Stimulated activated CD4-positive, alpha-beta T cell treated with anti-CD3 and anti-CD28 coated beads, Interleukin-1b, Interleukin-23, amount 100 ng/mL, for 4 hours (primary cell): ENCODE measurements at places on chromosomes 7 and 10.

GRCh38 chr10:9209105-9209798, 1154.8 kb downstream of the GATA3 start:
- peak; percentile 73 for DNase-seq

DNA sequence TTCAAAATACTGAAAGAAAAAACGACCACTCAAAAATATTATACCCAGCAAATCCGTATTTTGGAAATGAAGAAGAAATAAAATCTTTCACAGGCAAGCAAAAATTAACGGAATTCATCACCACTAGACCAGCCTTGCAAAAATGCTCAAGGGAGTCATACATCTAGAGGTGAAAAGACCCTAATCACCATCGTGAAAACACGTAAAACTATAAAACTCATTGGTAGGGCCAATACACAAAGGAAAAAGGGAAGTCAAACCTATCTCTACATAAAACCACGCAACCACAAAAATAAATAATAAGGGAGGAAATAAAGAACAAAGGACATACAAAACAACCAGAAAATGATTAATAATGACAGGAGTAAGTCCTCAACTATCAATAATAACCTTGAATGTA, 6.6 kb upstream of the AKR1B1 start:
- no peak for DNase-seq

GRCh38 chr7:101816595-101817470, 593 bp upstream of the CUX1 start:
- peak; percentile 27 for DNase-seq

DNA sequence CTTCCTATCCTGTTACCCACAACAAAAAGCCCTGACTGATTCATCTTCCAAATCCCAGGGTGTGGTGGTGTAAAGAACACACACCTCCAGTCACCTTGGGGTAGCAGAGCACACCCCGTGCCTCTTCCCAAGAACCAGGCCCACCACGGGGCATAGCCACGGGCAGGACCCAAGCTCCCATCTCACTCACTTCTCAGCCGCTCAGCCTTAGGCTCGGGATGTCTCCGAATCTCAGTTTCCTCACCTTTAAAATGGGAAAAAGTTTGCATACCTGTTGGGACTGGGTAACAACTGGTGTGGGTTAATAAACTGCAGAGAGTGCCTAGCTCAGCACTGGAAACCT, 139.0 kb downstream of the FGFR2 start:
- no peak for DNase-seq

- DNase-seq: no peak
These were observed 155.2 kb downstream of the HPSE2 start for GRCh38 chr10:99080275-99080945.

GRCh38 chr10:112389271-112389822, 15.4 kb downstream of the ACSL5 start:
- DNase-seq: no peak

GRCh38 chr10:129851941-129852640, 112.0 kb downstream of the EBF3 start:
- DNase-seq: no peak

- peak; percentile 11 for DNase-seq
These were observed 33.3 kb upstream of the XPNPEP1 start for GRCh38 chr10:109956454-109957091.

GRCh38 chr10:48517482-48517881, 87.4 kb downstream of the ARHGAP22 start:
- no peak for DNase-seq

GRCh38 chr7:25861601-25862260, 290.3 kb upstream of the NFE2L3 start:
- DNase-seq: no peak

GRCh38 chr7:12954380-12955033, 267.1 kb downstream of the ARL4A start:
- no peak for DNase-seq

- DNase-seq: no peak
These were observed 204.6 kb downstream of the GLRX3 start for GRCh38 chr10:130340816-130341215.

DNA sequence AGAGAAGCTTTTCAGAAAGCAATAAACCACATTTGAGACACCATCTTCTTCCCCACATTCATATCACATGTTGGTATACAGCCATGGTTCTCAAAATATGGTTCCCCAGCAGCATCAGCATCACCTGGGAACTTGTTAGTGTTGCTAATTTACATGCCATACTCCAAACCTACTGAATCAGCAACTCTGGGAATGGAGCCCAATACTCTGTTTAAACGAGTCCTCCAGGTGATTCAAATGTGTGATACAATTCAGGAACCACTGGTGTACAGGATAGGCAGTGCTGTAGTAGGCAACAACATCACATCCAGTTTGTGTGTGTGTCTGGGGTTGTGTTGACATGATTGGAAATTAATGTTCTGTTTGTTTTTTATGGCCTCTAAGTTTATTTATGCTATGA, 47.7 kb downstream of the ZNF277 start:
- no peak for DNase-seq

DNA sequence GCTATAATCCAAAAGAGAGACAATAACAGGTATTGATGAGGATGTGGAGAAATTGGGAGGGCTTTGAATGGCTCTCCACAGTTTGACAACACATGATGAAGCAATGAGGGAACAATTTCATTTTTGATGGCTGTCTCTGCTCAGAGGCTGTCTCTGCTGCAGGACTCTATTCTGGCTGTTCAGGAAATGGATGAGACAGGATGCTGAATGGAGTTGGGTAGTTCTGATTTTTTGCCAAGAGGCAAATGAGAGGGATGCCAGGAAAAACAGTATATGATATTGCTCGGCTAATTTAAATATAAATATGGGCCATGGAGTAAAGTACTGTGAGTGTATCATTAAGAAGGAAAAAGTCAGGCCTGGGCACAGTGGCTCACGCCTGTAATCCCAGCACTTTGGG, 16.8 kb downstream of the APBB1IP start:
- DNase-seq: no peak

DNA sequence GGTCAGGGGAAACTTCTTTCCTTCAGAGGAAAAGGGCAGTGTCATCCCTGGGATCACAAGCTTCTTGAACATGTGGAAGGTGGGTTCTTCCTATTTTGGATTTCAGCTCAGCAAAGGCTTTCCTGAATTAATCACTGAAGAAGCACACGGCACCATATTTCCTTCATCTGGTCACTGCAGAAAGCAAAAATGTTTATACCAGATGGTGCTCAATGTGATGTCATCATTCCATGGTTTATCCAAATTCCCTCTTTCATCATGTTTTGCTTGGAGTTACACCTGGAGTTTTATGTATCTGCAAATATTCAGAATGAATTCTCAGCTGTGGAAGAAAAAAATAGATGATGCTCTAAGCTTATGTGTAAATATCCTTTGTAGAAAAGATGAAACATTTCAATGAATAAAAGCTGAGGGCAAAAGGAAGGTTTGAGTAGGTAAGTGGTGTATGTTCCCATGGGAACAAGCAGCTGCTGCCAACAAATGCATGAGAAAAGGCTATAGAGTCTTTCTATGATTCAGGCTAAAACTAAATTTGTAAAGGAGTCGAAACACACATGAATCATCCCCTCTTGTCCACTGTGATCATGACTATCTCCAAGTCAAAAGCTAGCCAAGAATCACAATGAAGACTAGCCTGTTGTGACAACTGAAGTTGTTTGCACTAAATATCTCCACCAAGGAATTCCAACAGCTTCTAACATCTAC, 26.9 kb upstream of the BPGM start:
- no peak for DNase-seq

- no peak for DNase-seq
These were observed 7.4 kb downstream of the ACADSB start for GRCh38 chr10:123016228-123016627.

DNA sequence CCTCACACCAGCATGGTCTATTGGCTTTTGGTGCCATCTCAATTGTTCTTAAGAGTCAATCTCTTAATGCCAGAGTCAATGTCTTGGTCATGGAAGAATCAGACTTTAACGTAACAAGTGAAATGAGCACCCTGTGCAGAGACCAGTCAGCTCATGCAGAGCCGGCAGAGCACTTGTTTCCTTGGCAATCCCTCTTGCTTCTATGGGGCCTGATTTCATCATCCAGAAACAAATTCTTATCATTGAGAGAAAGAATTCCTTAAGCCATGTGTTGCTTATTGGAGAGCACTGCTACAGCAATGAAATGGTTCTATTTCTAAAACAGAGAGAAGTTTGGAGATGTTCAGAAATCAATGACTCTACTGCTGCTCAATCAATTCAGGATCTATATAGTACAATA, 212.8 kb downstream of the IPMK start:
- DNase-seq: no peak

- DNase-seq: peak; percentile 19
These were observed 27.1 kb downstream of the ATXN7L1 start for GRCh38 chr7:105849122-105849855.

DNA sequence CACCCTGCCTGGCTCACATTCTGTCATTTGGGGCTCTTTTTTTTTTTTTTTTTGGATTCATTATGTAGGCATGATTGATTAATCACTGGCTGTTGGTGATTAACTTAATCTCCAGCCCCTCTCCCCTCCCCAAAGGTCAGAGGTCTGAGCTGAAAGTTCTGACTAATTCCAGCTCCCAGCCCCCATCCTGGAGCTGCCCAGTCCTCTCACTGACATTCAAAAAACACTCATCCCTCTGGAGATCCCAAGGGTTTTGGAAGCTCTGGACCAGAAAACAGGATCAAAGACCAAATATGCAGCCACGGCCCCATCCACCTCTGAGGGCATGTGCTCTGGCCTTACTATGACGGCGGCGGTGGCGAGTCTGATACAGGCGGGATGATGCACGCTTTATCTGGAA, 53.8 kb downstream of the RBM17 start:
- DNase-seq: no peak

DNA sequence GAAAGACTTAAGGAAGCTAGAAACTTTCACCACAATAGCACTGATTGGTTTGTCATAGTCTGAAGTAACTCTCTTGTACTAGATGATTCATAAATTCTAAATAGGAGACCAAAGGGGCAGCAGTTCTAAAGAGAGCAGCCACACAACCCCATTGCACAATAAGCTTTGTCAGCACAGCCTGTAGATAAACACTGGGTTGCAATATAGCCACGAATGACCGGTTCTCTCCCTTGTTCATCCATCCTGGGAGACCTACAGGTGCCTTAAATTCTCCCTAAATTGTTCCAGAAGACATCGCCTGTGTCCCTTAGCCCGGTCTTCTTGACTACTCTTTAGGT, 167.0 kb downstream of the SNX13 start:
- no peak for DNase-seq

DNA sequence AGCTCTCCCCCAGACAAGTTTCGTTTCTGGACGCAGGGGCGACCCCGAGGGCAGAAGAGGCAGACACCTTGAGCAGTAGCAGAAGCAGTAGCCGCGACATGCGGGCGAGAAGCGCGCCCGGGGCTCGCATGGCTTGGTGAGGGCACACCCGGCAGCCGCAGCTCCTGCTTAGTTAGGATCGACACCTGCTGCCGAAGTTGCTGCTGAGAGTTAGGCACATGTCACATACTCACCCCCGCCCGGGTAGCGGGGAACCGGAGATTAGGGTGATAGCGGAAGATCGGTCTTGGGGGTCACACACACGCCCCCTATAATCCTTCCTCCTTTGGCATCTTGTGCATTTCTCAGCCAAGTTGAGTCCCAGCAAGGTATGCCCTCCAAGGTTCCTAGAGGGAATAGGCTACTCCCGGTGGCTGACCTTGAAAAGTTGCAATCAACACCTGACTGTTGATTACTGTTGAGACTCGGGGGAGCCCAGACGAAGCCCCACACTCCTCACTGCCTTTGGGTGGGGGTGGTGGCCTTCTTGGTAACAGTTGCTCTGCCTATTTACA, 668 bp downstream of the GPR37 start:
- DNase-seq: no peak

GRCh38 chr7:130758429-130759056, 24.5 kb upstream of the KLF14 start:
- DNase-seq: no peak

- DNase-seq: no peak
These were observed 11.8 kb downstream of the MET start for GRCh38 chr7:116683786-116684185.

- DNase-seq: no peak
These were observed 819.4 kb downstream of the MAGI2 start for GRCh38 chr7:78634093-78634492.

GRCh38 chr10:78286186-78286585, 252.5 kb downstream of the RPS24 start:
- DNase-seq: no peak

- DNase-seq: no peak
These were observed 43.9 kb upstream of the PDCD4 start for GRCh38 chr10:110827875-110828274.

- no peak for DNase-seq
These were observed 92.8 kb upstream of the PAX2 start for GRCh38 chr10:100652406-100653135.

DNA sequence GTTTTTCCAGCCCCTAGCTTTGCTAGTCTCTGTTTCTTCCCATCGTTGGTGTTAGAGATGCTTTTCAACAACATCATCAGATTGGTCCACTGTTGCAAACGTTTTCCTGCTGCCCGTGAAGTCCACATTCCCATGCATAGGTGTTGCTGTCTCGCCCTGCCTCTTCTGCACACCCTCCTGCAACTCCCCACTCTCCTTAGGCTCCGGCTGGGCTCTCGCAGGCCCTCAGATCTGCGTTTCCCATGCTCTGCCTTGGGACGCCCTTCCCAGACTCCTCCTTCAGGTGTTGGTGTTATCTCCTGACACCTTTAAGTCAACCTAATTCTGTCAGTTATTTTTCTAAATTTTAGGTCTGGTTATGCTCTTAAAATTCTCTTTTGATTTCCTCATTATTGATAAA, 55.0 kb downstream of the ZMYND11 start:
- no peak for DNase-seq

DNA sequence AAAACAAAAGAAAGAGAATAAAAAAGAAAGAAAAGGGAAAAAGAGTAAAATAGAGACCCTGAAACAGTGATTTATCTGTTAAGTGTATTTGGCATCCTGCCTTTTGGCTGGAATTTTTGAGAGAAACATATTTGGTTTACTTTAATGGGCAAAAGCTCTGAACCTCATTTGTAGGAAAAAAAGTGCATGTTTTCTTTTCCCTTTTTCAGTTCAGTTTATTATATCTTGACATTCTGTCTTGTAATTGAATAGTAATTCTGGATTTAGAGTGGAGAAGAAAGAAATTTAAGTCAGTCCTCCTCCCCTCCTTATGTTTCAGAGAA, 69.5 kb downstream of the ARID5B start:
- DNase-seq: no peak

GRCh38 chr10:111246136-111246535, 169.3 kb downstream of the ADRA2A start:
- DNase-seq: no peak
